ENCODE measurements at places on chromosomes 13 and 19.

DNA sequence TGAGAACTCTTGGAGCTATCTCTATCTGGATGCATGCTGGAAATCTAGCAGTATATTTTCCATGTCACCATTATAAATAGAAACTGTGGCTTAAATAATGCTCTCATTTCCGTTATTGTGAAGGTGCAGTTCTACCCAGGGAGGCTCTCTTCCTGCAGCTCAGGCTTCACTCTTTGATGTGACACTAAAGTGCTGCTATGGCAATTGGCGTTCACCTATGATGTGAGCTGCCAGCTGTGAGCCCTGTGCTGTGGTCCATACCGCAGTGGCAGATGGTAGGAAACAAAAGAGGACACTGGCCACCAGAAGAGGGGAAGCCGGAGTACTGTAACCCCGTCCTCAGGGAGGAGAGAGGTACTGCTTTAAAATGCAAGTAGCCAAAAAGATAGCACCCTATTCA, 40.6 kb upstream of the ZNF681 start:
- no peak for DNase-seq

GRCh38 chr19:2661615-2662014, 40.9 kb downstream of the GNG7 start:
- DNase-seq, result no peak

GRCh38 chr13:25111585-25111956, 15.6 kb downstream of the PABPC3 start:
- no peak for DNase-seq

GRCh38 chr13:94319501-94319900, 160.0 kb downstream of the DCT start:
- DNase-seq, result no peak

DNA sequence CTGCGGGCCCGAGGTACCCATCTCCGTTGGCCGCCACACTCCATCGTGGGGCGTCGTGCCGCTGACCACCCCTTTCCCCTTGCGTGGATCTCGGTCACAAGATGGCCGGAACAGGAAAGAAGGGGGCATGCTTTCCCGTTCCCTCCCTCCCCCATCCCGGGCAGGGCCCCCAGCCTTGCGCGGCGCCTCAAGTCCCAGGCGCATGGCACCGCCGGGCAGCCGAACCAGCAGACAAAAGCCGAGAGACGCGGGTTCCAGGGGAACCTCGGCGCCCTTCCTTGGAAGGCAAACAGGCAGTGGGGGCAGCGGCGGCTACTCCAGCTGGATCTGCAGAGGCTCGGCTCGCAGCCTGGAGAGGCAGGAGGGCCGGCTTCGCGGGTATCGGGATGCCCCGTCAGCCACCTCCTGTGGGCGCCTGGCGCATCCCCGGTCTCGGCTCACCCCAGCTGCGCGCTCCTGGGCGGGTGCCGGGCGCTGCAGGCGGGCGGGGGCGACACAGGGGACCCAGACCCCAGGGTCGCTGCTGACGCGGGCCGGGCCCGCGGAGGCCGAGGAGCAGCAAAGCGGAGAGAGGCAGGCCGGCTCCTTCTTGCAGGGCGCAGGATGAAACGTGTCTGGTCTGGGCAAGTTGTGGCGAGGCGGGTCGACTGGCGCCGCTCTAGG, 439 bp downstream of the DZIP1 start:
- DNase-seq, result no peak

- no peak for DNase-seq
Measured at GRCh38 chr13:50527188-50527587, 316.3 kb downstream of the DLEU7 start.
